ENCODE measurements at places on chromosomes 12 and 14. TPM values are rescaled to one million over a fixed set of nuclear protein-coding genes. Genes with fewer than 3 reads are reported as not detected.

TAS2R50 gene
- 1.3 TPM for total RNA-seq

DNA sequence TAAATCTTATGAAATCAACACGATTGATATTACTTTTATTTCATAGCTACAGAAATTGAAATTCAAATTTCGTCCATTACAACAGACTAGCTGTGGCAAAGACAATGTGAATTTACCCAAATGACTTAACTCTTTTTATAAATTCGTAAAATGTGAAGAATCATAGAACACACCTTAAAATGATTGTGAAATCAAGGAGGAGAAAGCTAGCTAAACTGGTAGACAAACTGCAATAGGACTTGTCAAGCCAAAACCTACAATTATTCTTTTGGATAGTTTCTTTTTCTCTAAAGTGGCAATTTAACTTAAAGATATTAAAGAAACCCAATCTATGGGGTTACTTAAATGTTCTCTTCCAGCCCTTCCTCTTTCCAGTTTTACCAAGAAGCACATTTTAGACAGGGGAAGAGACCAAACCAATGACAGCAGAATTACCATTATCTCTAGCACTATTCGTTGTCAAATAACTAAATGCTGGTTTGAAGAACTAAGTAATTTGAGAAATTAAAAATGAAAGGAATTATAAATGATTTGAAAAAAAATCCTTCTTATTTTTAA, 807 bp upstream of the SLC16A7 start:
- no peak for DNase-seq

DNA sequence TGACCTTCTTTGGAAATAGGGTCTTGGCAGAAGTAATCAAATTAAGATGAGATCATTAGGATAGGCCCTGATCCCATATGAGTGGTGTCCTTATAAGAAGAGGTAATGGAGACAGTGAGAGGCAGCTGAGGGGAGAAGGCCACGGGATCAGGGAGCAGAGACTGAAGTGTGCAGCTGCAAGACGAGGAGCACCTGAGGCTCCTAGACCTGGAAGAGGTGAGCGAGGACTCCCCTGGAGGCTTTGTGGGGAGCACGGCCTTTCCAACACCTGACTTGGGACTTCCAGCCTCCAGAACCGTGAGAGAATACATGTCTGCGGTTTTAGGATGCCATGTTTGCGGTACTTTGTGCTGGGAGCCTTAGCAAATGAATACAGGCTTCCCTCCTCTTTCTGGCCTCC, 37.5 kb downstream of the LRTM2 start:
- no peak for DNase-seq

GRCh38 chr12:1650260-1650977, 21.4 kb downstream of the WNT5B start:
- no peak for DNase-seq

DNA sequence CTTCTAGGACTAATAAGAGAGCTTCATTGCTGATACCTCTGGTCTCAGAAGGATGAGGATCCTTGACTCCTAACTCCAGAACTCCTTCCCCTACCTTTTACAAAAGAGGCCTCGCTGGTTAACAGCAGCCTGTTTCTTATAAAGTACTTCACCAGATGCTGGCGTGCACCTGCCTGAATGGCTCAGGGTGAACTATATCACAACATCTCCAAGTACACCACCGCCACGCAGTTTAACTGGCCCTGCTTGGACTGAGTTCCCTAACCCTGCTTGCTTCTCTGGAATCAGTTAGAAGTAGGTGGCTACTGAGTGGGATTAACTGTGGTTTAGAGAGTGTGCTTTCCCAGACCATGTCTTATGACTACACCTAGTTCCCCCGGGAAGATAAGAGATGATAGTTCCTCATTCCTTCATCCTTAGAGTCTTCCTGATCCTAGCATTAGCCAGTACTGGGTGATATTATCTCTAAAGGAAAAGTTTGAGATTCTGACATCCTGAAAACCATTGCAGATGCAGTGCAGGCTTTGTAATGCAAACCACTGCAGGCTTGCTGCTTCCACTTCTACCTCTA, 3.0 kb downstream of the FOXJ2 start:
- no peak for DNase-seq

DNA sequence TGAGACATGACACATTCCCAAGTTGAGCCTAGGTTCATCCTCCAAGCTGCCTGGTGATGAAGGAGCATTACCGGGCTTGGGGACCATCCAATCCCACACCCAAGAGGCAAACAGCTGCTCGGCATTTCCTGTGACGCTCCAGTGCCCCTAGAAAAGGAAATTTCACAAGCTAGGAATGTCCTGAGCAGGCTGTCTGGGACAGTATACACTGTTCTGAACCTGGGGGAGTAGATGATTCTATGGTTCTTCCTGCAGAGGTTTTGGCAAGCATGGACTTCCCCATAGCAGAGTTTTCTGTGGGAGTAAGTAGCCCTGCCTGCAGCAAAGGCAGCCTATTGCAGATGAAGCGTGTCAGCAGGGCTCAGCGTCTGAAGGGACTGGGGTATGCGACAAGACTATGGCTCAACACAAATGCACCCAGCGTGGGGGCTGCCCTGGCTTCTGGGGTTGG, 47.4 kb upstream of the SRSF5 start:
- DNase-seq, result peak; percentile 69

CFAP251 gene
- 1.8 TPM for total RNA-seq

- DNase-seq, result peak; percentile 34
Observed at GRCh38 chr14:89365061-89365801, 51.8 kb downstream of the FOXN3 start.

CLECL1 gene
- not detected for total RNA-seq

- no peak for DNase-seq
Observed at GRCh38 chr12:63900922-63901793, 56.7 kb downstream of the SRGAP1 start.

DNA sequence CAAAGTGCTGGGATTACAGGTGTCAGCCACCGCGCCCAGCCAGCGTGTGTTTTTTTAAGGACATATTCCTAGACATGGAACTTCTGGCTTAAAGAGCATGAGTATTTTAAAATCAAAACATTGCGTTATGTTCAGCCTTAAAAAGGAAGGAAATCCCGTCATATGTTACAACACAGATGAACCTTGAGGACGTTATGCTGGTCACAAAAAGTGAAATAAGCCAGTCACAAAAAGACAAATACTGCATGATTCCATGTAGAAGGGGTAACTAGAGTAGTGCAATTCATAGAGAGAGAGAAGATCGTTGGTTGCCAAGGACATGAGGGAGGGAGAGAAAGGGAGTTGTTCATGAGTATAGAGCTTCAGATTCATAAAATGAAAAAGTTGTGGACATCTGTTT, 53.9 kb downstream of the ACACB start:
- no peak for DNase-seq

- no peak for DNase-seq
Observed at GRCh38 chr14:96238676-96239265, 17.2 kb upstream of the BDKRB1 start.

DNA sequence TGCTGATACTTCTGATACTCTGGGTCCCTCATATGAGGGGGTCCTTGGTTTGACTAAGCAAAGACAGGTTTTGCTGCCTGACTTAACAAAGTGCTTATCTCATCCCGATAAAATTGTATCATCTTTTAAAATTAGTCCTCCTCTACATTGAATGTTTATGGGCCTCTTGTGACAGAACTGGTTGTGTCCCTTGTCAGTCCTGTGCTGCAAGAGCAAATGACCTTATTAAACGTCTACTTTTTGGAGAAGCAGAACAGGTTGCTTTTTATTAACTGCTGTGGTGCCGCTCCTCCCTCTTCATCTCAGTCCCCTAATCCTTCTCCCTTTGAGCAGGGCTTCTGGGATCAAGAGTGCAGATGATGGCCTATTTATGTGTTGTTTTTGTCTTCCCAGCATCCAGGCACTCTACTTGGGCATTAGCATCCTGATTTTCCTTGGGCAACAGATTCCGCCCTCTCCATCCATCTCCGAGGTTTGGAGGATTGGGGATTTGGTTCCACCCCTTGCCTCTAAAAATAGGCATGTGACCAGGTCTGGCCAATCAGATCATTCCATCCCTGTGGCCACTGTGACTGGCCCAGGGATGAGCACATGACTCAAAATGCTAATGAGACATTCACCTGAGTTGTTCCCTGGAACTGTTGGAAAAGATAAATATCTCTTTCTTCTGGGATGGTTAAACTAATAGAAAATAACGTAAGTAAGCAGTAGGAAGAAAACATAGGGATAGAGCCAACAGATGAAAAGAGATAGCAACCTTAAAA, 2.9 kb upstream of the DENR start:
- DNase-seq, result no peak

GRCh38 chr14:52175982-52176502, 91.5 kb upstream of the PTGDR start:
- DNase-seq, result no peak

GRCh38 chr14:66254038-66254437, 232.1 kb upstream of the CCDC196 start:
- no peak for DNase-seq

DNA sequence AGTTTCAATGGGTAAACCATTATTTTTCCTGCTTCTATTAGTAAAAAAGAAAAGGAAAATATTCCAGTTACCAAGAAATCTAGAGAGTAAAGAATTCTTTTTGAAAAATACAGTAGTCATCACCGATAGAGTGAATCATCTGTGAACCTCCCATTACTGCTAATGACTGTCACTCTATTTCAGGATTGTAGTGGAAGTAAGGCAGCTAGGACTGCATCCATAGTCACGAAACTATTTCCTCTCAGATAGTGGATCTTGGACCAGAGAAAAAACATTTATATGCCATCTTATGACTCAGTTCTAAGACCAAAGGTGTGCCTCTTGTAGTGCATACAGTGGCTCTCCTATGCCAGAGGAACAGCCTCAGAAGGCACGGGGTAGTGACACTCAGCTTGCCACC, 173.9 kb upstream of the PLEKHA5 start:
- no peak for DNase-seq

DNA sequence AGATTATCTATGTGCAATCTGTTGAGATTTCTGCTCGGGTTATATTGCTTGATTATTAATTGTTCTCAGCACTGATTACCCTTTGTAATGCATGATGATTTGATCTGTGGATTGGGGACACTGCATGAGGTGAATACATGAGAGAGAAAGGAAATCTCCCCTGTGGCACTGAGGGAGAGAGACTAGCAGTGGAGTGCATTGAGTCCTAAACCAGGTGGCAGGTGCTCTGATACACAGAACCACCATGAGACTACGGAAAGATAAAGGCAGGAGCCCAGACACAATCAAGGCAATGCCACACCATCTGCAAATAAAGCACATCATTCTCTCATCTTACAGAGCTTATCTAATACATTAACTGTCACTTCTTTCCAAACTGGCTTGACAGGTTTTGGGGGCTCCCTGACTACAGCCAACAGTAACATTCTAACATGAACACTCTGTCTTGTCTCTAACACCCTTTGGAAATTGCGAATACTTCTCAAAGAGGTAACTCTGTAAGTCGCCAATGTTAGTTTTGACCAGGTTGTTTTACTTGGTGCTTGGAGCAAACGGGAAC, 37.6 kb upstream of the TSPAN8 start:
- no peak for DNase-seq

- no peak for DNase-seq
Observed at GRCh38 chr12:19095756-19096480, 33.6 kb upstream of the PLEKHA5 start.

NTS gene
- total RNA-seq, result 0.23 TPM

GRCh38 chr12:19003987-19004619, 125.4 kb upstream of the PLEKHA5 start:
- no peak for DNase-seq

DNA sequence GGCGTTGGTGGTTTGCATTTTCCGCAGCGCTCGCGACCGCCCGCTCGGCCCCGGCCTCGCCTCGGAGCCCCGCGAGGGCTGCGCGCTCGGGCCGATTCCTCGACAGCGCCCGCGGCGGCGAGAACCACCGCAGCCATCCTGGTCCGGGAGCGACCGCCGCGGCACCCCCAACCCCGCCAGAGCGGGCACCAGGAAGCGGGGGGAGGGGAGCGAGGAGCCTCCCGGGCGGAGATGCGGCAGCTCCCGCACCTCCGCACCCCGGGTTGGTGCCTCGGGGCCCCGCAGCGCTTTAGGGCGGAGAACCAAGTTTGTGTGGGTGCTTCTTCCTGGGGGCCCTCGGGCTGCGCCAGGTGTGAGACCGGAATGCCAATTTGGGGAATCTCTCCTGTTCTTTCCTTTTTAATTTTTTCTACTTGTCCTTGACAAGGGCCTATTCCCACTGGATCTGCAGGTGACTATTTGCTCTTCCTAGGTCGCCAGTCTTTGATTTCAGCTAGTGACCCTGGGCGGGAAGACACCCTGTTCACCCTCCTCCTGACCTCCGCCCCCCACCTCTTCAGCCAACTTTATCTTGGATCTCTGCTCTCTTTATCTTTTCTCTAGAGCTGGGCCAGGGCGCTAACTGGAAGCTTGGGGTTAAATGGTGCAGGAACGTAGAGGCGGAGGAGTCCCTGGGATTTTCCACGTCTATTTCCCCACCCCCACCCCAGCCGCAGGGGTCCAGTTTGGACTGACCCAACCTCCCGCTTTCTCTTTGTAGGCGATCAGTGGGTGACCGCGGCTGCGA, at the start of gene SOCS2:
TSS of gene SOCS2 (plus strand) at position 751 of the 787 bp plus-strand sequence. CDS start 223 bp downstream, outside the sequence.
- DNase-seq, result peak; percentile 55

LRRC43 gene
- 0.22 TPM for total RNA-seq

GRCh38 chr12:13670285-13670866, 311.0 kb downstream of the GRIN2B start:
- no peak for DNase-seq

PIWIL1 gene
- not detected for total RNA-seq

- no peak for DNase-seq
Observed at GRCh38 chr14:100348253-100348729, 25.2 kb downstream of the SLC25A47 start.

DNA sequence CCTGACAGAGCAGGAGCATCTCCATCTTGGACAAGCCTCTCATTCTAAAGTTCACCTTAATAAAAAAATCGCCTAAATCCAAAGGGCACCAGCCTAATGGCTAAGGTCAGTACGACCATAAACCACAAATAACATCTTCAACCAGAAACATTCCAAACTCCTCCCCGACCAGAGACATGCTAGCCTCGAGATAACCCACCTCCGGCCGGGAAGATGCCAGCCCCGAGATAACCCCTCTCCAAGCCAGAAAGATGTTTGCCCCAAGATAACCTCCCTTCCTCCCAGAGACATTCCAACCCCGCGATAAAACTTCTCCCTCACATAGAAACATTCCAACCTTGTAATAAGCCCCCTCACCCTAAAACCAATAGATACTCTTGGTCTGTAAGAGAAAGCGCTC, 86.8 kb upstream of the PKP2 start:
- no peak for DNase-seq

INTS13 gene
- 33.0 TPM for total RNA-seq

ALG10B gene
- 4.8 TPM for total RNA-seq

AMHR2 gene
- total RNA-seq, result 66.7 TPM

- DNase-seq, result no peak
Observed at GRCh38 chr12:68036642-68037041, 47.4 kb downstream of the IFNG-AS1 start.

DNA sequence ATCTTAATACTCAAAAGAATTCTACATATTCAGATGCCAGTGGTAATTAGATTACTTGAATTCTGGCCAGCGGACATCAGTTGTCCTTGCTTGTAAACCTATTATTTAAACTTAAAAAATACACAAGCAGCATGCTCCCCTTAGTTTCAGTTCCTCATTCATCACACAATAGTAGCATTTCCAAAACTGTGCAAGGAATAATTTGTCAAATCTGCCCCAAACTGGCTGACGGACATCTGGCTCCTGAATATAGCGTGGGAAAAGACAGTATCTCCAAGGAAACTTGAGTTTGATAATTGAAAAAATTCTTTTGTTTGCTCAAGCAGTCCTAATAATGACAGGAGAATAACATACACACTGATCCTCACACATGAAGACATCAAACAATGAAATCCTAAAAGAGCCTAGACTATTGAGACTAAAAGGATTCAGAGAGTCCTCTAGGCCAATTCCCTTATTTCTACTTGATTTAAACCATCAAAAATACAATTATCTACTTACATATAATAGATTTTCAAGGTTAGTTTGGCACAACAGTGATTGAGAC, 90.4 kb downstream of the KIF21A start:
- no peak for DNase-seq

Measured in adrenal gland (tissue), 19 donors.